ENCODE measurements at places on chromosomes 4 and X.

- no peak for DNase-seq
Measured at GRCh38 chrX:47175588-47175980, 18.0 kb upstream of the UBA1 start.

GRCh38 chr4:105599932-105600655, 47.7 kb downstream of the ARHGEF38 start:
- no peak for DNase-seq

DNA sequence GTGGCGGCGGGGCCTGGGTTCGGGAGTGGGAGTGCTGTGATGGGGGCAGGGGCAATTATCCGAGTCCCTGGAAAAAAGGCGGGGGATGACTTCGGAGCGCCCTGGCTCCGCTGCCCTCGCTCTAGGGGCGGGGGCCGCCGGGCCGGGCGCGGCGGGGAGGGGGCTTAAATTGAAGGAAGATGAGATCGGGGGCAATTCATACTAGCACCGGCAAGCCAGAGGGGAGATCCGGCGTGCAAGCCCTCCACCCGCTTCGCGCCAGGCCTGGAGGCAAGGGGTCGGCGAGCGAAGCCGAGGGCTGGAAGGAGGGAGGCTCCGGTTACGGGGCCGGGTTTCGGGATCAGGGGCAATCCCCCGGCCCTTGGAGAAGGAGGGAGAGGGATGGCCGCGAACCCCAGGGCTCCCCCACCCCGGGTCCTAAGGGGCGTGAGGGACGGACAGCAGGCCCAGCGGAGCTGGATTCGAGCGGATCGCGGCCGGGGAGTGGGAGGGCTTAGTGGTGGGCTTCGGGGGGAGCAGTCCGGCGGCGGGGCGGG, 1.2 kb downstream of the BCORL1 start:
- DNase-seq, result peak; percentile 14

- no peak for DNase-seq
Measured at GRCh38 chr4:79847411-79847810, 225.6 kb downstream of the ANTXR2 start.

DNA sequence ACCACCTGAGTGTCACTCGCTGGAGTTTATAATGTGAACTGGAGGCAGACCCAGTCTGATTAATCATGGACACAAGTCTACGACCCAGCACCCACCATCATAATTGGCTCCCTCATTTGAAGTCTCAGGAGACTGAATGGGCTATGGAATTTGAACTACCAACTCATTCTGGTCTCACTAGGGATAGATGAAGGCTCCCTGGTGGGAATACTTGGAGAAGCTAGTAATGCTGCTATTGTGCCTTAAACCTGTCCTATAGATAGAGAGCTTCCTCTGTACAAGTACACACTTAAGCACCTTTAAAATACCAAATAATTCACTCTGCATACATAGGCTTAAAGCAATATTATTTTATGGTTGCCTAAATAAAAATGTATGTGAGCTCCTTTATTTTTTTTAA, 90.8 kb upstream of the SMARCAD1 start:
- DNase-seq, result no peak

- no peak for DNase-seq
Measured at GRCh38 chr4:38582889-38583470, 81.0 kb upstream of the KLF3 start.

GRCh38 chrX:142977128-142977914, 48.4 kb upstream of the SPANXN4 start:
- DNase-seq, result no peak

GRCh38 chr4:76718831-76719230, 179.1 kb downstream of the SOWAHB start:
- no peak for DNase-seq

- no peak for DNase-seq
Measured at GRCh38 chr4:77833126-77833724, 14.1 kb upstream of the CNOT6L start.

DNA sequence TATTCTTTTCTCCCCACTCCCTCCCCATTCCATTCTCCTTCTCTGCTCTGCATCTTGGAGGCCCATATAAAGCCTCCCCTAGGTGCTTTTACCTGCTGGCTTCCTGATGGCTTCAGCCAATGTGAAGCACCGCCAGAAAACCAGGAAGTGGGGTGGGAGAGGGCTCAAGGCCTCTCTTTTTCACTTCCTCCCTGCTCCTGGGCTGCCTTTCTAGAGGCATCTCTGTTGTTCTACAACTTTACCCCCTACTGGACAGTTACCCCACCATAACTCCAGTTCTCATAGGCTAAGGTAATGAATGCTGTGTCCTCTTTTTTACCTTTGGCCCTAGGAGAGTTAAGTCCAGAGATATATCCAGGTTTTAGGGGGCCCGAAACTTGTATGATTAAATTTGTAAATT, 62.4 kb upstream of the PPARGC1A start:
- peak; percentile 6 for DNase-seq

- DNase-seq, result no peak
Measured at GRCh38 chrX:28693101-28693500, 105.9 kb downstream of the IL1RAPL1 start.

GRCh38 chrX:10926404-10926803, 184.7 kb upstream of the HCCS start:
- no peak for DNase-seq

- no peak for DNase-seq
Measured at GRCh38 chrX:10974920-10975319, 136.2 kb upstream of the HCCS start.

All from germinal center (tissue), 1 donor.